Cardiac muscle cell (in vitro differentiated cells and primary cell): ENCODE measurements at places on chromosomes 3 and 15. TPM values are rescaled to one million over a fixed set of nuclear protein-coding genes. Genes with fewer than 3 reads are reported as not detected.

GRCh38 chr3:151949706-151950105, 76.3 kb downstream of the SUCNR1 start:
- no peak for DNase-seq

GRCh38 chr3:194045289-194045688, 90.7 kb upstream of the HES1 start:
- DNase-seq, result no peak

DNA sequence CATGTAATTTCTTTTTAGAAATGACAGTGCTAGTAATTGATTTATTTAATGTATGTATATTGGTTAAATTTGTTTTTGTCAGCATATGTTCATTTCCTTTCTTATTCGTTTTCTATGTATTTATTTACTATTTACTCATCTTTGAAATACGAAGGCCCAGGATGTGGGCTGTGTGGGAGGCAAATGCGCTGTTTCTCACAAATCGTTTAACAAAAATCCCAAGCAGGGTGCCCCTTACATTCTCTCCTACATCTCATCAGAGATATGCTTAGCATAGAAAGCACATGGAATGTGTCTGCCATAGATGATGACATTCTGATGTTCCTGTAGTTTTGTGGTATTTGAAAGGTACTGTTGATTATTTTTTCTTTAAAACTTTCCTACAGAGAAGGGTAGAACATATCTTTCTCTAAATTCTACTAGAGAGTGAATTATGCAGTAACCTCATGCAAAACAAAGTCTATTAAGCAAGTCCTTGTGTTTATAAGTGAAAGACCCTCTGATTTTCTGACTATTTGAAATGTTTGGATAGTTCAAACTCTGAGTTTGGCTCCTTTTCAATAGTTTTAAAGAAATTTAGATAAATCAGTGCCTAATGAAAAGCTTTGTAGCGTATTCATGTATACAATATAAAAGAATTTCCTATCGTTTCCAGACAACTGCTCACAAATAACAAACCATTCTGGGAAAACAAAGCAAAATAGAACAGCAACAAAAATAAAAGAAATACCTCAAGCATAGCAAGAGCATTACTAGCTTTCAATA, 111.1 kb upstream of the VGLL3 start:
- DNase-seq, result no peak

GRCh38 chr3:50336452-50337174, 4.0 kb downstream of the RASSF1 start:
- DNase-seq, result no peak

DNA sequence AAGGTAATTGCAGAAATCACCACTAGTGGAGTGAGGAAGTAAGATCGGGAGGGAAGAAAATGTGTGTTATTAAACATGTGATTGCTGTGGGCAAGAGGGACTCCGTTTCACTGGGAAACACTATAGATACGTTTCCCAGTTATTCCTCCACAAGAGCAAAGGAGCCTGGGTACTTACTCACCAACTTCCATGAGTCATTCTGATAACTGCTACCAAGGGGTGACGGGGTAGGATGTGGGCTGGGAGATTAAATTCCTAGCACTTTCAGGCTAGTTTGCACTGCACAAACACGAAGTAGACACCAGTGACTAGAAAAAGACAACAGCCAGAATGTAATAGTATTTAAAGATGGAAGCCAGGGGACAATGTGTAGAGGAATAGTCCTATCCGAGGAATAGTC, 812.9 kb upstream of the CFAP20DC start:
- DNase-seq, result no peak

DNA sequence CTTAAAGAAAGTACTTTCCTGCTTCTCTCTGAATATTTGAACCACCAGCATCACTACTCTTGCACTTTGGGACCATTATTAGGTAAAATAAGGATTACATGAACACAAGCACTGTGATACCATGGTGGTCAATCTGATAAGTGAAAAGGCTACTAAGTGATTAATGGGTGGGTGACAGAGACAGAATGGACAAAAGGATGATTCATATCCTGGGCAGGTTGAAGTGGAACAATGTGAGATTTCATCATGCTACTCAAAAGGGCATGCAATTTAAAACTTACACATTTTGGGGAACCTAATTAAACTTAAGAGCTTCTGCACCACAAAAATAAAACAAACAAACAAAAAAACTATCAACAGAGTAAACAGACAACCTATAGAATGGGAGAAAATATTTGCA, 172.0 kb upstream of the CD96 start:
- DNase-seq, result no peak

GRCh38 chr3:120182613-120183511, 88.6 kb upstream of the GSK3B start:
- DNase-seq, result no peak

- DNase-seq, result no peak
Measured at GRCh38 chr3:151391720-151392119, 7.2 kb upstream of the P2RY12 start.

DNA sequence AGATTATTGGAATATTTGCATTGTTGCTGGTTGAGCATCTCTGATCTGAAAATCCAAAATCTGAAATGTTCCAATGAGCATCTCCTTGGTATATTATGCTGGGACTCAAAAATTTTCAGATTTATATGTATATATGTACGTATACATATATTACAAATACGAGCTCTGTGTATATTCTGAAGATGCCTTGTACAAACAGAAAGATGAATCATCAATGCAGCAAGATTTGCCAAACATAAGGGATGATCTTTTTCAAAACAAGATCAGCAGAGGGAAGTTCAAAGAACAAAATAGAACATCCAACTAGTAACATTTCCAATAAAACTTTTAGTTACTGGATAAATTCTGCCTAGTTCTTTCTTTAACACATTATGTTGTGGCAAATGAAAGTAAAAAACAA, 42.5 kb downstream of the HERC1 start:
- no peak for DNase-seq

The XYLB gene
- 0.56 and 0.97 TPM in 2 replicates for polyA plus RNA-seq

The IP6K2 gene
- polyA plus RNA-seq, result 130 and 140 TPM in 2 replicates

The RHCG gene
- polyA plus RNA-seq, result 0.23 TPM in 1 of 2 replicates, not detected in the other

The KBTBD13 gene
- 4.8 and 5.0 TPM in 2 replicates for polyA plus RNA-seq

The SECISBP2L gene
- 25.2 and 27.9 TPM in 2 replicates for polyA plus RNA-seq

The NPAP1 gene
- polyA plus RNA-seq, result 0.13 and 0.22 TPM in 2 replicates

The FMN1 gene
- polyA plus RNA-seq, result 0.53 and 0.77 TPM in 2 replicates
